ENCODE measurements at places on chromosomes 4 and X. TPM values are rescaled to one million over a fixed set of nuclear protein-coding genes. Genes with fewer than 3 reads are reported as not detected.

DNA sequence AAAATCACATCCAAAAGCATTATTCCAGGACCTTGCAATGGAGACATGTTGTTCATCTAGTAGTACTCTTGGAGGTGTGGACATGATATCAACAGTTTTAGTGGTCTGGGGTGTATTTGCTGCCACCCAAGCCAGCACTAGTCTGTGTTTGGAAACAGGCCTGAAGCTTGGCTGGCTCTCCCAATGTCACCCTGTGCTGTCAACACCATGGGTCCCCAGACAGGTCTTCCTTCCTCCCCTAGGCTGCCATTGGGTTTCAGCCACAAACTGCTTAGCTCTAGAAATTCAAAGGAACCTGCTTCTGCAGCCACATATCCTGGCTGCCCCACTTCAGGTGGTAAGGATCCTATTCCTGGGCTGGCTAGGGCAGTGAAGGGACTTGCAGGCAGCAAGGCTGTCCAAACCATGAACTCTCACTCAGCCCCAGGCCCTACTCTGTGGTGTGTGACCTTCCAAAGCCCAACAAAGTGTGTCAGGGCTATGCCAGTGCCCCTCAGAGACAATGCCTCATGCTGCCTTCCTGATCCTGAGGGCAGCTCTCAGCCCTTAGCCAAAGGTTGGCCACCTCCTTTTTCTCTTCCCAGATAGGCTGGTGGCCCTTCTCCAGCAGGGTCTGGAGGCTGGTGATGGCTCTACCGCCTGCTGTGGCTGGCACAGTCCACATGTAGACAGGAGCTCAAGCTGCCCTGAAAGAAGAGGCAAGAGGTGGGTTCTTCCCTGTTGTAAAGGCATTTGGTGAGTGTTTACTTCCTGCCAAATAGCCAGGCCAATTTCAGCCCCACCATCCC is 18.3 kb downstream of the AMER1 start:
- no peak for DNase-seq

Gene ASB9
- total RNA-seq, result 2.6 TPM

DNA sequence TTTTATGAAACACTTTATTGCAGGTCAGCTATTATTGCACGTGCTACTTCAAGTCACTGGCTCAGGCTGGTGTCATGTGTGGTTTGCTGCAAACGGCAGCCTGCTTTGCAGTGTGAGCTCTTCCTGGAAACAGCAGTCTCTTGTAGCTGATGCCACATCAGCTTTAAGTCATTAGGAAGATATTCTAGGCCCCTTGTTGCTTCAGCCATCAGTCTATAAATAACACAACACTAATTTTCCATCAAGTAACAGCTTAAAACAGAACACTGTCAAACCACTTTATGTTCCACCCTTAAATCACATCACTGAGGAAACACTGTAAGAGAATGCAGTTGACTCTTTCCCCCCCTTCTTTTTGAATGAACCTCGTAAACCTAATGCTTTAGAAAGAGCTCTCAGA is 93.8 kb downstream of the GATB start:
- DNase-seq, result peak; percentile 14

DNA sequence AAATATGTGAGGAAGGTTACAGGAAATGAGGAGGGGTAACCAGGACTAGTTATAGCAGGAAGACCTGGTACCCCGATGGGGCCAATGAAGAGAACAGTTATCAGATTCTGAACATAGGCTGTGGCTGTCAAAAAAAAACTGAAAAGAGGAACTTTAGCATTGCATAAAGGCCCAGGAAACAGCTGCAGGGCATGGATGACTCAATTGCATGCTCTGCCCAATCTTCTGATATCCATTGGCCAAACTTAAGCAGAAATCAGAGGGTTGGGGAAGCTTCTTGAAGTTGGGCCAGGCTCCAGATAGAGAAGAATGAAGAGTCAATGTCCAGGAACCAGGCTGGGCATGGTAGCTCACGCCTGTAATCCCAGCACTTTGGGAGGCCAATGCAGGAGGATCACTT is 1222.4 kb upstream of the PRKX start:
- DNase-seq, result peak; percentile 0

Gene FRAS1
- total RNA-seq, result 1.3 TPM

DNA sequence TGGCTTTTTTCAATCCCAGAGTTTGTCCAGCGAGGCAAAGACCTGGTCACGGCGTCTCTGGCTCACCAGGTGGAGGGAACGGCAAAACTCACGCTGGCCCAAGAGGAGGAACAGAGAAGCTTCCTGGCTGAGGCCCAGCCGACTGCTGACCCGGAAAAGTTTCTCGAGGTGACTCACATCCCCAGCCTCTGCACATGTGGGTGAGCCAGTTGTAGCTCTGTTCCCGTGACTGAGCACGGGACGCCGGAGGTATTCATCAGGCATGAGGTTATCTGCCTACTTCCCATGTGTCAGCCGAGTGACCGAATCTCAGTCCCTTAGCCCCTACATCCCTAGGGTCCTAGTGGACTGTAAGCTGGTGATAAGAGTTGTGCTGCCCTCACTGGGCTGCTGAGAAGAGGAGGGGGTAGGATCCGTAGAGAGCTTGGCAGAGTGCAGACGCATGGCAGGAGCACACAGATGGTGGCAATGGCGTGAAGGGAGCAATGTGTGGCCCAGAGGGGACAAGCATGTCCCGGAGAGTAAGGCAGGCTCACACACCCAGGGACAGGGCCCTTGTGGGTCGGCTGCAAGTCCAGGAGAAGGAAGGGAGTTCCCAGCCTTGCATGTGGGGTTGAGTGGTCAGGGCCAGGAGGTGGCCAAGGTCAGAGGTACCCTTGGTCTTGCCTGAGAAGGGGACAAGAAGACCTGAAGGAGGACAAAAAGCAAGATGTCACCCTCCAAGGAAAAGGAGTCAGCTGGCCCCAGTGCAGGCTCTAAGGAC is 42.9 kb downstream of the EVC start:
- peak; percentile 94 for DNase-seq

Measured in fibroblast of villous mesenchyme (primary cell).